ENCODE measurements at places on chromosomes 3 and 15. TPM values are rescaled to one million over a fixed set of nuclear protein-coding genes. Genes with fewer than 3 reads are reported as not detected.
A peak's percentile ranks its signal among the peaks of the same experiment; 100 is the strongest.

GRCh38 chr3:42010530-42010929 is 48.6 kb upstream of the ULK4 start:
- no peaks in the 10 kb centered on the region for H3K36me3 ChIP-seq
- H3K27me3 ChIP-seq: no peaks in the 10 kb centered on the region
- peak overlapping the region; percentile 31 for H3K27ac ChIP-seq
- no peak overlapping the region for H3K4me3 ChIP-seq

DNA sequence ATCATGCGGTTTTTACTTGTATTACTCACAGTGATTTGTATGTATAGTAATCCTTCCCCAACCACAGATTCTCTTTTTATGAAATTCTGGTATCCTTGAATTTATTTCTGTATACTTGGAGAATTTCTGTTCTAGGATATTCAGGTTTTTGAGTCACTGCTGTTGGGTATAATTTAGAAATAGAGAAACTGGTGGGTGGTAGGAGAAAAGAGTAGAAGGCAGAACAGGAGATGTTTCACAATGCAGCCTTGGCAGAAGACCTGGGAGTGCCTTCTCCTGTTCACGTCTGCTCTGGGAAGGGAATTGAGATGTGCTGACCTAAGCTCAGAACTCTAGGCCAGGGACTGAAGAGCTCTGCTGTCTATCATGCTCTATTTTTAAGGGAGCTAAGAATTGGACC is 193.6 kb downstream of the EPHB1 start:
- no peak overlapping the region for H3K4me3 ChIP-seq
- DNase-seq: no peak
- peaks cover 86% of the 10 kb centered on the region for H3K27me3 ChIP-seq
- no peak overlapping the region for H3K27ac ChIP-seq
- H3K36me3 ChIP-seq: no peaks in the 10 kb centered on the region

DNA sequence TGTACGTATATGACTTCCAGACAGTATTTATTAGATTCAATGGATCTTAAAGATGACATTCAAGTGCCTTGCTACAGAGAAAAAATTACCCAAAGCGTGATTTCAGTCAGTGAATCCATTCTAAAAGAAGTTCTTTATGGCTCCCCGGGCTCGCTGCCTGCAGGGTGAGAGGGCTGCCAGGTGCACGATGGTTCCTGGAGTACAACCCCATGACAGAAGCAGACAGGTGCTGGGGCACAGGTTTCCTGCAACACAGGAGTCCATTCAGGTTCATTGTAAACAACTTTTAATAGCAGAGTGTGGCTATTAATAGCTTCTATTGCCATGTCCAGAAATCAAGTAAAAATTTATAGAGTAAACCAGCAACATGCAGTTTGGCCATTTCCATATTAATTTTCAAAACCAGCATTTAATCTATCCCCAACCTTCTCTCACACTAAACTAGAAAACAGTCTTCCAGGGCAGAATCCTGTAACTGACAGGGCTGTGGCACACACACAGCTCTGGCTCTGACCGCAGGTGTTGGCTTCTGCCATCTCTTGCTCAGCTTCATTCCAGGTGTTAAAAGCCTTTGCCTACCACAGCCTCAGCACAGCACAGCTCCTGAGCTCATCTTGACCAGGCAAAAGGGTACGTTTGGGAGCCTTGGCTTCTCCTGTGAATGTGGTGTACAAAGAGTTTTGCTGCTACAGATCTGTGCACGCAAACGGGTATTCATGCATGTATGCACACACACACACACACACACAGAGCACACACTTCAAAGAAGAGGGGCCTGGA is 185.9 kb downstream of the MEX3B start:
- no peak overlapping the region for H3K4me3 ChIP-seq
- peaks cover 4% of the 10 kb centered on the region for H3K4me1 ChIP-seq
- H3K27ac ChIP-seq: no peak overlapping the region
- no peaks in the 10 kb centered on the region for H3K36me3 ChIP-seq

- H3K4me3 ChIP-seq: no peak overlapping the region
- no peaks in the 10 kb centered on the region for H3K36me3 ChIP-seq
- no peaks in the 10 kb centered on the region for H3K4me1 ChIP-seq
- peak; percentile 84 for DNase-seq
- H3K27me3 ChIP-seq: no peaks in the 10 kb centered on the region
Observed at GRCh38 chr15:58864602-58865424, 68.7 kb downstream of the SLTM start.

- no peaks in the 10 kb centered on the region for H3K36me3 ChIP-seq
- DNase-seq: peak; percentile 79
- H3K4me1 ChIP-seq: peaks cover 8% of the 10 kb centered on the region
- no peaks in the 10 kb centered on the region for H3K27me3 ChIP-seq
Observed at GRCh38 chr15:53918180-53919079, 59.8 kb upstream of the UNC13C start.

ZCWPW2 gene
- total RNA-seq: 1.6 TPM

DNA sequence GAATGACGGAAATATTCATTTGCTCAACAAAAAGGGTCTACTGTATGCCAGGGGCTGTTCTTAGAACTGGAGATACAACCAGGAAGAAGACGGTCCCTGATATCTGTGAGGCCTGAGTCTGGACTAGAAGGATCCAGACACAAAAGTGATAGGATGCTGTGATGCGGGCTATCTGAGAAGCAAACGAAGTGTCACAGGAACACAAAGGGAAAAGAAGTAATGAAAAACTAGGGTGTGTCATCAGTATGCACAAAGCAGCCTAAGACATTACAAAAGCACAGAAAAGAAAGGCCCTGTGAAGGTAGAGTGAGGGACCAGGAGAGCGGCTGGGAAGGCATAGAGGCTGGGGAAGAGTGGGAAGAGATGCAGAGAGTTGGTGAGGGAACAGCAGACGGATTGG is 63.3 kb upstream of the C3orf80 start:
- H3K27ac ChIP-seq: peak overlapping the region; percentile 98
- no peaks in the 10 kb centered on the region for H3K27me3 ChIP-seq
- no peaks in the 10 kb centered on the region for H3K4me1 ChIP-seq
- H3K4me3 ChIP-seq: no peak overlapping the region

DNA sequence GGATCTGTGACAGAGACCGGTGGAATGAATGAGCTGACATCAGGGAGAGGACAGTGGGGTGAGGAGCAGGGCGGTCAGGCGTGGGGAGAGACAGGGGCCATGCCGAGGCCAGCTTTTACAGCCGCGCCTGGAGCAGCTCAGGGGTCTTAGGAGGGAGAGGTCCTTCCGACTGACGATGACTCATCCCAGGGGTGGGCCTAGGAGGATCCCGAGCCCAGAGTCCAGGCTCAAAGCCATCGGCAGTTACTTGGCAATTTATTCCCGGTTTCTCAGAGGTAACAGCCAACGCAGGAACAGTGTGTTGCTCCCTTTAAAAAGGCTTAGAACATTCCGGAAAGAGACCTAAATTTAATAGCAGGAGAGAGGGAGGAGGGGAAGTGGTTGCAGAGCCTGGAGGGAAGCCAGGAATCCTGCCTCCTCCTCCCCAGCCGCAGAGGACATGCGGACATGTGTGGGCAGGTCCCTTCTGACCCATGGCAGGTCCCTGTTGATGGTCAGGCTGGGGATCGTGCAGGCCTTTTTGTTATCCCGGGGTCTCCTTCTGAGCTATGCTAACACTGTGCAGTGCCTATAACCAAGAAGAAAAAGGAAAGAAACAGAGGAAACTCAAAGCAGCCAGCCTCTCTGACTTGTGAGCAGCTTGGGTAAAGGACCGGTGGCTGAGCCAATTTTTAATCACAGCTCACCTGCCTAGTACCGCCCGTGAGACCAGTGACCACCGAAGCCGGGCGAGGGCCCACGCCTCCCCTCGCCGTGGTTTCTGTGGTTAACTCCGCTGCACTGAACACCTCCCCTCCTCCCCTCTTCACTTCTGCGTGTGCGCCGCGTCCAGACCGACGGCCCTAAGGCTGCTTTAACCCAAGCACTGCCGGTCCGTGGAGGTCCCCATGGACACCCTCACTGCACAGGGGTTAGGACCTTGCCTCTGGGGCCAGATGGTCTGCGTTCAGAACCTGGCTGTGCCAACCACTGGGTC is 392.4 kb upstream of the PROK2 start:
- no peak overlapping the region for H3K27ac ChIP-seq
- no peak for DNase-seq
- no peak overlapping the region for H3K4me3 ChIP-seq
- H3K27me3 ChIP-seq: no peaks in the 10 kb centered on the region
- peaks cover 13% of the 10 kb centered on the region for H3K4me1 ChIP-seq

DNA sequence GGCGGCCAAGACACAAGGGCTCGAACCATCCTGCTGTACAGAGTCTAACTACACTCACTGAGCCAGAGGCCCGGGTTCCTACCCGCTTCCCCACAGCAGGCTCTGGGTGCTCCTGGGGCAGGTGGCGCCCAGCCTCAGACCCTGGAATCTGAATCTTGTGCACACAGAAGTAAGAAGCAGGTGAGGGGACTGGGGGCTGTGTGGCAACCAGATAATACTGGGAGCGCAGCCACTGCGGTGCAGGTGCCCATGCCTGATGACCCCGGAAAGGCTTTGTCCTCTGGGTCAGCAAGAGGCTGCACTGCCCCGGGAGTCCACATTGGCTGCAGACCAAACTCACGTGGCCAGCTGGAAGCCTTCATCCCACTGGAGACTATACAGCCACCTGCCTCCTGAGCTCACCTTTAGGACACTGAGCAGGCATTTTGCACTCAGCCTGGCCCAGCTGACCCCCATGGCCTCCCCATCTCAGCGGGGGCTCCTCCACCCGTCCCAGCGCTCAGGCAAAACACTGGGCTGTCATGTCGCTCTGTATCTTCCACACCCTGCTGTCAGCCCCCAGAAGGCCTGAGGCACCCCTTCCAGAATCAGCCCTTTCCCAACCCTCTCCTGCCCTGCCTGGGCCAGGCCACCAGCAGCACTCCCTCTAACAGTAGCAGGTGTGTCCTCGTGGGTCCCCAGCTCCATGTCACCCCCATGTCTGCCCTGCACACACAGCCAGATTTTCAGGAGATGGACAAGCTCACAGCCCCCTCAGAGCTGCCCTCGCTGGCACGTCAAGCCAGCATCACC is 101.0 kb upstream of the IQSEC1 start:
- no peak overlapping the region for H3K4me3 ChIP-seq
- no peaks in the 10 kb centered on the region for H3K4me1 ChIP-seq
- H3K27me3 ChIP-seq: no peaks in the 10 kb centered on the region
- H3K27ac ChIP-seq: no peak overlapping the region
- no peaks in the 10 kb centered on the region for H3K36me3 ChIP-seq

DNA sequence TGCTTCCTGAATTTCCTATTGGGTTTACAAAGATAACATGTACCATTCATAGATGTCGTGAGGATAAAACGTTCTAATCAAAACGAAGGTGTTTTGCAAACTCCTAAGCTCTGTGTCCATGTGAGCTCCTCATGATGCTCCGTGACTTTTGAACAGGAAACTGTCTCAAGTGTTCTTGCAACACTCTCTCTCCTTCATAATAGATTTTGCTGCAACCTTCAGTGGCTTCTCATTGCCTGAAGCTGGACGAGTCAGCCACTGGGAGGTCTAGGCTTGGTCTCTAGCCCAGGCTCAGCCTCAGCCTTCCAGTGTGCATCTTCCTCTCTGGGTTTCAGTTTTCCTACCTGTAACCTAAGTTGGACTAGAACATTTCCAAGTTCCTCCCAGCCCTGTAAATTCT is 18.7 kb upstream of the BCL2A1 start:
- H3K4me3 ChIP-seq: no peak overlapping the region
- no peak overlapping the region for H3K27ac ChIP-seq
- no peaks in the 10 kb centered on the region for H3K36me3 ChIP-seq
- no peaks in the 10 kb centered on the region for H3K4me1 ChIP-seq

ADAMTS9 gene
- 9.5 TPM for total RNA-seq

GRCh38 chr3:48411606-48412374 is 18.1 kb downstream of the PLXNB1 start:
- no peak overlapping the region for H3K4me3 ChIP-seq
- no peaks in the 10 kb centered on the region for H3K4me1 ChIP-seq
- H3K27me3 ChIP-seq: no peaks in the 10 kb centered on the region

DNA sequence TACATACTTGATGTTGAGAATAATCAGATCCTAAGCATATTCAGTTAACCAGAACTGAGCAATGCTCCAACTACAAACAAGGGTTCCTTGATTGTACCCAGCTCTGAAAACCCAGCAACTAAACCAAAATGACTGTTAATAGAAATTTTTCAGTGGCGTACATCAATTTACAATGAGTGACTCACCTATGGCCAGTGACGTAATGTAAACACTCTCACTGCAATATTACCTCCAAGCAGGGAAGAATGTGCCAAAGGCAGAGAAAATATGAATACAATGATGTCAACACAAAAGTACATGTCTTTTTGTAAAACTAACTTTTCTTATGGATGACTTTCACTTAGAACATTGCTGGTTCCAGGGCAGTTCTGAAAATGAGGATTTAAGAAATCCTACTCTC is 611.3 kb downstream of the EDEM1 start:
- no peaks in the 10 kb centered on the region for H3K4me1 ChIP-seq
- DNase-seq: no peak

PPM1L gene
- 1.7 TPM for total RNA-seq

PDZRN3 gene
- total RNA-seq: 10.4 TPM

DNA sequence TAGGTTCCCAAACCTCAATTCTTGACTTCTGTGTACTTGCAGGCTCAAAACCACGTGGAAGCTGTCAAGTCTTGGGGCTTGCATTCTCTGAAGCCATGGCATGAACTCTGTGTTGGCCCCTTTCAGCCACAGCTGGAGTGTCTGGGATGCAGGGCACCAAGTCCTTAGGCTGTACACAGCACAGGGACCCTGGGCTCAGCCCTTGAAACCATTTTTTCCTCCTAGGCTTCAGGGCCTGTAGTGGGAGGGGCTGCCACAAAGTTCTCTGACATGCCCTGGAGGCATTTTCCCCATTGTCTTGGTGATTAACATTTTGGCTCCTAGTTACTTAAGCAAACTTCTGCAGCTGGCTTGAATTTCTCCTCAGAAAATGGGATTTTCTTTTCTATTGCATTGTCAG is 135.4 kb downstream of the ATG7 start:
- H3K4me1 ChIP-seq: no peaks in the 10 kb centered on the region
- H3K36me3 ChIP-seq: peaks cover 6% of the 10 kb centered on the region
- H3K27me3 ChIP-seq: no peaks in the 10 kb centered on the region
- H3K4me3 ChIP-seq: no peak overlapping the region

- H3K27ac ChIP-seq: no peak overlapping the region
- no peak overlapping the region for H3K4me3 ChIP-seq
- H3K36me3 ChIP-seq: no peaks in the 10 kb centered on the region
Observed at GRCh38 chr3:185950728-185951127, 12.9 kb upstream of the TRA2B start.

DUOX1 gene
- total RNA-seq: 1.9 TPM

CFAP44 gene
- total RNA-seq: 3.1 TPM

GRCh38 chr3:49456466-49456865 is 13.6 kb upstream of the DAG1 start:
- H3K27me3 ChIP-seq: no peaks in the 10 kb centered on the region
- no peak overlapping the region for H3K27ac ChIP-seq
- peaks cover 27% of the 10 kb centered on the region for H3K4me1 ChIP-seq

All from endodermal cell (in vitro differentiated cells).